ENCODE measurements at places on chromosomes 11 and 22.
A peak's percentile ranks its signal among the peaks of the same experiment; 100 is the strongest.

GRCh38 chr11:104531894-104532293 lies 366.4 kb downstream of the CASP12 start:
- no peak for DNase-seq

- DNase-seq, result no peak
These were observed 313.0 kb downstream of the BRD1 start for GRCh38 chr22:49514641-49515040.

GRCh38 chr11:119912229-119912628 lies 183.2 kb upstream of the NECTIN1 start:
- no peak for DNase-seq

DNA sequence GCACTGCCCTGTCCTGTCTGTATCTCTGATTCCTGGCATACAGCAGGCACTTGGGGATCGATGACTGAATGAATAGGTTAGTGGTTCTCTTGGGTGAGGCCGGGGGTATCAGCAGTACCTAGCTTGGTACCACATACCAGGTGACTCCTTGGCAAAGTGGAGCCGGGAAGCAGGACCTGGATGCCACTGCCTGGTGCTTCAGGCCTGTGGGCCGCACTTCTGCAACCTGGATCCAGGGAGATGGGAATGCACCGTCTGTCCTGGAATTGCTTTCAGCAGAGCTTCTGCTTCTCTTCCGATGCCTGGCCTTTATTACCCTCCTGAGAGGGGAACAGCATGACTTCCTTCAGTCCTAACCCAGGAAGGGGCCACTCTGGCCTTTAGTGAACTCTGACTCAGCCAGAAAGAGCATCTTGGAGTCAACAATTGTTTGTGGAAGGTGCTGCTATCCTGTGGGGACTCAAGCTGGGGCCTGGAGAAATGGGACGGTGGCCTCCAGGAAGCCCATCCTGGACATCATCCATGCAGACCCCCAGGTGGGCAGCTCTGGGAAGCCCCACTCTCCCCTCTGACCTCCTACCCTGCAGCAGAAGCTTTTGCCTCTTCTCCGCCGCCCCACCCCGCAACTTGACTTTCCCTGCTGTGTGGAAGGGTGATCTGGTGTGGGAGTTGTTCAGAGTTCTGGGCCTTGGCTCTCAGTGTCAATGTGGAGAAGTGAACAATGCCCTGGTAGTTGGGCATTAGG lies 5.1 kb downstream of the CD82 start:
- DNase-seq, result no peak

GRCh38 chr11:114162719-114163123 lies 103.2 kb downstream of the ZBTB16 start:
- peak; percentile 21 for DNase-seq

DNA sequence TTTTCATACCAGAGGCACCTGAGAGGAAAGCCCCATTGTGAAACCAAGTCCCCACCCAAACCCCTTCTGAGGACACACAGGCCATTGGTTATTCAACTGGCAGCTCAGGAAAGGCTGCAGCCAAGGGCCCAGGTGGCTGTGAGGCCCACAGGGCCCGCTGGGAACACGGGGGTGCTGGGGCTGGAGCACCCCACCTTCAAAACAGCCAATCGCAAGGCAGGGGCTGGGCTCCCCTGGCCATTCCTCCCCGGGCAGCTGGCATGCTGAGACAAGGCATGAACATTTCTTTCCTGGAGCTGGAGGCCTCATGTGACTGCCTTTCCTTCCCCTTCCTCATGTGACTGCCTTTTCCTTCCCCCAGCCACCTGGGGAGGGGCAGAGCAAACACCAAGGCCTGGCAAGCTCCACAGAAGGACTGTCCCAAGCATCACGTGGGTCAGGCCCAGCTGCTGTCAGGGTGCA lies 76.9 kb downstream of the PIWIL3 start:
- no peak for DNase-seq

DNA sequence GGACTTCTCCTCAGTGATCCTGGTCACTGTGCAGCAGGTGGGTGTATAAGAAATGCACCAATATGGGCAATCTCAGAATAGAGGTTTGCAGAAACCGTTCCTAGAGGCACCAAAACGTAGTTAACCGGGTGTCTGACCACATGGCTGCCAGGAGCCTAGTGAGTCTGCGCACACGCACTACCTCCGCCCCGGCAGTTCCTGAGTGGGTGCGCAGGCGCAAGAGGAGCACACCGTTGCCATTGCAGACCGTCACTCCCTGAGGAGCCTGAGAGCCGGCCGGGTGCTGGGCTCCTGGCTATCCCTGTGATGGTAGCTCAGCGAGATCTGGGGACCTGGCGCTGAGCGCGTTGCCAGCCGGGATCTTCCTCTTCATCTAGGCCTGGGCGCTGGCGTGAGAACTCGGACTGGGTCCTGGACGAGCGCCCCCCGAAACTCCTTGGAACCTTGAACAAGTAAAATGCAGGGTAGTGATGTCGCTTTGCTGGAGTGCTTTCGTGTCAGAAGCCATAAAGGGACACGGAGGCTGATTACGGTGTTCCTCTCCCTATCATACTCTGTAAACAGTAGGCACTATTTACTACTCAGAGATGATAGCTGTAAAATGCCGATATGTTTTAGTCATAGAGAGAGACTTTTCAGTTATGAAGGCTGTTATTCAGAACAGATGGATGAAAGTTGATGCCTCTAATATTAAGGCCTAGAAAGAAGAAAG lies at the start of gene MS4A13:
Gene MS4A13, plus strand, starts transcription at position 249 of the 712 bp plus-strand sequence. CDS start 2,692 bp downstream, outside the sequence.
- DNase-seq, result no peak

All from NCI-H460 (cell line).